M059J (cell line): ENCODE measurements at places on chromosomes 6 and 20.

GRCh38 chr20:13297147-13297899, 76.2 kb downstream of the ISM1 start:
- DNase-seq = no peak

GRCh38 chr6:135066806-135067205, 12.2 kb upstream of the HBS1L start:
- no peak for DNase-seq

- DNase-seq = no peak
Measured at GRCh38 chr6:163707387-163708355, 293.2 kb downstream of the QKI start.

GRCh38 chr20:57160985-57161384, 105.5 kb downstream of the BMP7 start:
- peak; percentile 48 for DNase-seq

- peak; percentile 67 for DNase-seq
Measured at GRCh38 chr6:118350881-118351430, 197.1 kb upstream of the PLN start.

- DNase-seq = peak; percentile 22
Measured at GRCh38 chr6:35893246-35893645, 27.7 kb downstream of the SRPK1 start.

- DNase-seq = no peak
Measured at GRCh38 chr6:52516943-52517342, 59.9 kb downstream of the TRAM2 start.

DNA sequence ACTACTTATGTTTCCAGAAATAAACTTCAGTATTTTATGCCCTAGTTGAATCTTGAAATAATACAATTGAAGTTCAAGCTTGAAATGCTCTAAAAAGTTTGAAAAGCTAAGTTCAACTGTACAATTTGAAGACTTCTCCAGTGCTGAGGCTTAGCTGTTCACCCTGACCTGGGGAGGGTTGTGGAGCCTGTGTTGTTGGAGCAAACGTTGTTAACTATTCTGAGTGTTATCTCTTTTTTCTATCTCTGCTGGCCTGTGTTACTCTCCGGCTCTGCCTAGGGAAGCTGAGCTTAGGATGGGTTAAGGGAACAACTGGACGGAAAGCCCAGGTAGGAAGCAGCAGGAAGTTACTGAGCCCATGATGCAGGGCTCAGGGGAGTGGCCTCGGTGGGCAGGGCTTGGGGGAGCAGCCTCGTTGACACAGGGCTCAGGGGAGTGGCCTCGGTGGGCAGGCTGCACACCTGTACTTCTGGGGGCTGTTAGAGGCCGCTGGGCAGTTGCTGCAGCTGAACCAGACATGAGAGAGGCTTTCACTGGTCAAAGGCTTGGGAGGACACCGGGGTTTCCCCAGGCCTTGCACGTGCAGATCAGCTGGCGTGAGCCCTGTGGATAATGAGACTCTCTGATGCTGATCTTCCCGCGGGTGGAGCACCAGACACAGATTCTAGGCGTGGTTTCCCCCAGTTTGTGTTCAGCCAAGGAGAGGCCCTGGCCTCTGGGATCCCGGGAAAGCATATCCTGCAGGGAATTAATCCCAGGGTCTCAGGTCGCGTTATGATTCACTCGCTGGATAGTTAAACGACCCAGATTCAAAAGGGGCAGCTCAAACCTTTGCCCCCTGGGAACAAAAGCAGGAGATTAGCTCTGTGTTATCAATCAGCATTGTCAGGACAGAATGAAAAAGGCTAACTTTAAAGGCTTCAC, 58.9 kb downstream of the ERMARD start:
- no peak for DNase-seq

GRCh38 chr6:1208876-1209275, 103.0 kb upstream of the FOXQ1 start:
- DNase-seq = peak; percentile 93

GRCh38 chr6:110703906-110704594, 111.2 kb downstream of the CDK19 start:
- no peak for DNase-seq

DNA sequence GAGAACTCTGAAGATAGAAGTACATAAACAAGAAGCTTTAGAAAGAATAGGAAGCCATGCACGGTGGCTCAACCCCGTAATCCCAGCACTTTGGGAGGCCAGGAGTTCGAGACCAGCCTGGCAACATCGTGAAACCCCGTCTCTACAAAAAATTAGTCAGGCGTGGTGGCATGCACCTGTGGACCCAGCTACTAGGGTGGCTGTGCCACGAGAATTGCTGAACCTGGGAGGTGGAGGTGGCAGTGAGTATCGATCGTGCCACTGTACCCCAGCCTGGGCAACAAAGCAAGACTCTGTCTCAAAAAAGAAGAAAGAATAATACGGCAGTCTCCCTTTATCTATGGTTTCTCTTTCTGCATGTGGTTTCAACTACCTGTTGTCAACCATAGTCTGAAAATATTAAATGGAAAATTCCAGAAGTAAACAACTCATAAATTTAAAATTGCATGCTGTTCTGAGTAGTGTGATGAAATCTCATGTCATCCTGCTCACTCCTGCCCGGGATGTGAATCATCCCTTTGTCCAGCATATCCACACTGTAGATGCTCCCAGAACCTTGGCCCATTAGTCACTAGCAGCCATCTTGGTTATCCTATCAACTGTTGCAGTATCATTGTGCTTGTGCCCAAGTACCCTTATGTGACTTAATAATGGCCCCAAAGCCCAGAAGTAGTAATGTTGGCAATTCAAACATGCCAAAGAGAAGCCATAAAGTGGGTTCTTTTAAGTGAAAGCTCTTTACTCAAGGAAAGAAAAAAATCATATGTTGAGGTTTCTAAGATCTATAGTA, 22.1 kb downstream of the DEK start:
- DNase-seq = peak; percentile 97

- DNase-seq = no peak
Measured at GRCh38 chr6:64920257-64920656, 786.8 kb downstream of the EYS start.

GRCh38 chr20:41095110-41095969, 42.0 kb upstream of the PLCG1 start:
- DNase-seq = peak; percentile 71

DNA sequence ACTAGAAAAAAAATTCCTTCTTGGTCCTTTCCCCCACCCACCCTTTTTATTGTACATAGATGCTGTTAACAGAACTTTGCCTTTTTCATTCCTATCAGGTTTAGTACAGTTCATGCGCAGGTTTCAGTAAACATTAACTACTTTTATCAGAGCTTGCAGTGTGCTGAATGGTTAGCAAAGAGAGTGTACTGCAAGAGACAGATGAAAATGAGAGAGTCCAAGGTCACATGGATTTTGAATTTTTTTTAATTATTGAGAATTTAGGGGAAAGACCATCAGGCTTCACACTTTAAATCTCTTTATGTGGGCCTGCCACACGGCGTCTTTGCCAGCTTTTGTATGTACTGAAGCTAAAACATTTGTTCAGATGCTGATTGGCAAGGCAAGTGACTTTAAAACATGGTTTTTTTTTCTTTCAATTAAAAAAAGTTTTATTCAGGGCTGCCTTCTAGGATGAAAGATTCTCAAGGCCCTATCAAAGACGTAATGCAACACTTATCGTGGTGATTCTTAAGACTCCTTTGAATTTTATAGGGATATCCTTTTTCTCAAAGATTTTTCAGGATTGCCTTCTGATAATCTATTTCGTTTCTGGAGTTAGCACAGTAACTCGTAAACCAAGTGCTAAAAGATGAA, 32.2 kb downstream of the RREB1 start:
- no peak for DNase-seq

- no peak for DNase-seq
Measured at GRCh38 chr6:133591275-133591674, 297.6 kb upstream of the TCF21 start.

- DNase-seq = no peak
Measured at GRCh38 chr20:61800359-61801064, 265.2 kb downstream of the TAF4 start.

DNA sequence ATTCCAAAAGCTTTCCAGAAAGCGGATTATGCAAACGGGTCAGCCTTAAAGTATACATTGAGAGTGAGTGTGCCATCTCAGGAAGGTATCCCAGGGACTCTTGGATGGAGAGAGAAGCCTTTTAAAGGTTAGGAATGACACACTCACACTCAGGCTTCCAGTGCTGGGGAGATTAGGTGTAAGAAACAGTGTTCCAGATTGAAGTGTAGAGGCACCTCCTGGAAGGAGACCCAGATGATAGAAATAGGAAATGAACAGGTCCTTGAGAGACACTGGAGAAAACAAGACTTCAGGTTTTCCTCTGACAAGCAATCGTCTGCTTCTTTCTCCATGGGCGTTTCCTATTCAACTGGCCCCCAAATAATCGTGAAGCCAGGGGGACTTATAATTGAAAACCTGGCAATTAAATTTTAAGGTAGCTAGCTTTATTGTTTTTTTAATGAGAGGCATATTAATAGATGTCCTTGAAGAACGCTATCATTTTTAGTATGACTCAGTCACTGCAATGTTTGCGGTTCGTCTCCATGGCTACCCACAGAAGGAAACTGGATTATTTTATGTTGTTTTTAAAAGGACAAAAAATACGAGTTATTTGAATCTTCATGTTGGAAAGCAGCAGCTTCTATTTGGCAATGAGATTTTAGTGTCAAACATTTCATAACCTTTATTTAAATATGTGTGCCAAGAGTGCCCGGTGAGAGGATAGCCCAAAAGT, 85.3 kb downstream of the TRMT6 start:
- DNase-seq = peak; percentile 80

GRCh38 chr6:69915346-69915745, 49.0 kb downstream of the COL19A1 start:
- no peak for DNase-seq

- no peak for DNase-seq
Measured at GRCh38 chr6:22349051-22349450, 52.2 kb upstream of the PRL start.

DNA sequence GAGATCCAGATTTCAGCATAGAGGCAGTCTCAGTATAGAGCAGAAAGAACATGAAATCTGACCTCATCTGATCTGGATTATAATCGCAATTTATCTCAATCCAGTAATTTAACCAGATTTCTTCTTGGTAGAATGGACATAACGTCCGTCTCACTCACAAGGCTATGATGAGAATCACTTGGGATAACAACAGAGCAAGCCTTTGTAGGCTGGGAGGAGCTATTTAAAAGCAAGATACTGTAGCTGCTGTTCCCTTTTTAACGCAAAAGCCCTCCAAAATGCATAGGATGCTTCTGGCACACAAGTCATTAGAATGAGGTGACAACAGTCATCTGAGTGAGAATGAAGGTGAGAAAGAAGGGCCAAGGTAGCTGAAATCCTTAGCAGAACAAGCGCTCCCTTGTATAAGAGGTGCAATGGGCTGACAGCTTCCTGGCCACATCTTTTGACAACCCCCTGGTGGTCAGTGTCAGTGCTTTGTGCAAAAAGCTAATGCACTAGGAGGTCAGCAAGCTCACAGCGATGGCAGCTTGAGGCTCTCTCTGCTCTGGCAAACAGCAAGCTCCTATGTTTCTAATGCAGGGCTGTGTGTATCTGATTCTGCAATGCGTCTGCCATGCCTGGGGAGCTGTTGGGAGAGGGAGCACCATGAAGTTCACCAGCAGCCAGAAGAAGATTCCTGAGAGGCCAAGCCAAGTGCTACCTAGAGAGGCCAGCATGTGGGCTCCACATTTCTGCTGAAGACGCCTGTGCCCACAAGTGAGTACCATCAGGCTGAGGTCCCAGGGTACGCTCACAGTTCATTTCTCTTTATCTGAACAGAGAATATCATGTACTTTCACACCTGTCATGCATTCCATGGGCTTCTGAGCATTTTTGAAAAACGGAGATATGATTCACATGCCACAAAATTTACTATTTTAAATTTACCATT, 16.2 kb downstream of the METTL24 start:
- peak; percentile 42 for DNase-seq

- peak; percentile 52 for DNase-seq
Measured at GRCh38 chr6:144898741-144899140, 613.6 kb downstream of the UTRN start.

DNA sequence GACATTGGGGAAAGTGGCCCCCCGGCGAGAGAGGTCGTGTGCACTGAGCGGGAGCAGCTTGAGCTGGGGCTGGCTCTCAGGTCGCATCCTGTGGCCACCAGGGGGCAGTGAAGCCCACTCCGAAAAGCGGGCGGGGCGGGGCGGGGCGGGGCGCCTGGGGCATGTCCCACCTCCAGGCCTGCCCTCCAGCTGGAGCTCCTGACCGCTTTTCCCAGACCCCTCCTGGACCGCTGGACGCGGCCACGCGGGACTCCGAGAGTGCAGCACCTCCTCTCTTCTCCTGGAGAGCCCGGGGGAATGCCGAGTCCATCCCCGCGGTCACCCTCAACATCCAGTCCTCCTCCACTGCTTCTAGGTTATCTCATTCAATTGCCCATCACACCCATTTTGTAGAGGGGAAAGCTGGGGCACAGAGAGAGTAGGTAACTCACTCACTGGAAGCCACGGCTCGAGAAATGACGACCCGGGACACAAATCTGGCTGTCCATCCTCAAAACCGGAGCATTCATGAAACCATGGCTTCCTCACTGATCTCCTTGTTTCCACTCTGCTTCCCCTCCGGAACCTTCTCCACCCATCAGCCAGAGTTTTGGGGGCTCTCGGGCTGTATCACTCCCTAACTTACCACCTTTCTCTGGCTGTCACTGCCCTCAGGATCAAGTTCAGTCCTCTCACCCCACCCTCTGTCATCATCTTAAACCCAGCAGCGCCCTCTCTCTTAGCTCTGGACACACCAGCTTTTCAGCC, 24.1 kb downstream of the COX4I2 start:
- DNase-seq = peak; percentile 81

DNA sequence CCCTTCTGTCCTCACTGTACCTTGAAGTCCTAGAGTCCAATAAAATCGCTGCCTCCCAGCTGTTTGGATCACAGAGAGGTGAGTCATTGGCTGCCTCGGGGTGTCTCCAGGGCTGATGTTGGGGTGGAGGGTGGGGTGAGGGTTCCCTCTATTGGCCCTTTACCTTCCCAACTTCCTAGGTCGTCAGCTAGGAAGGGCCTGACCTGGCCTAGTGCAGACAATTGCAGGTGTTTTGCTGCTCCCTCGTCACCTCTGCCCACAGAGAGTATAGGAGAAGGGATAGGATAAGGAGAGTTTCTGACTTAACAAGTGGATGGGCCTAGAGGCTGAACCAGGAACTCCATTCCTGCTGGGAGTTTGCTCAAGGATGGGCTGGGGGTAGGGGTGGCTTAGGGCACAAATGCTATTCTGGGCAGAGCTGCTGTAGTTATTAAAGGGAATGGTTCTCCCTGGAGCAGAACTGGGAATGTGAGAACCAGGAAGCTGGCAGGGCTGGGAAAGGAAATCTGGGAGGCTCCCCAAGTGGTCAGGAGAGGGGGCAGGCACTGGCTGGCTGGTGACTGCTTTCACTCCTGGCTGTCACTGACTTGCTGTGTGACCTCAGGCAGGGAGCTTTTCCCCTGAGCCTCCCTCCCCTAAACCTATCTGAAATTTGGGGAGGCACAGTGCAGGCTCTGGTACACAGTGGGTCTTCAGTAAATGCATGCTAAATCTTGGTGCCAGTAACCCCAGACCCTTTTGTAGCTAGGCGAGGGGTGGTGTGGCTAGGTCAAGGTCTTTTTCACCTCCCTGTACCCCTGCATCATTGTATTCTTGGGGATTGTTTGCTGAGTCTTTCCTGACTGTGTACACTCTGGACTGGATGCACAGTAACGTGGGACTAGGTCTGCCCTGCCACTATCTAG, 1.5 kb downstream of the TP53INP2 start:
- peak; percentile 91 for DNase-seq
